ENCODE measurements at places on chromosomes 7 and 10. TPM values are rescaled to one million over a fixed set of nuclear protein-coding genes. Genes with fewer than 3 reads are reported as not detected.

PTPN20 gene
- not detected for total RNA-seq

FRMPD2 gene
- total RNA-seq, result not detected

SHTN1 gene
- total RNA-seq, result 1.4 TPM

ZNF425 gene
- total RNA-seq, result 2.8 TPM

SYNPO2L gene
- 0.18 TPM for total RNA-seq

CRTAC1 gene
- not detected for total RNA-seq

CALHM3 gene
- total RNA-seq, result not detected

OR6B1 gene
- total RNA-seq, result not detected

SPDYE2B gene
- not detected for total RNA-seq

TAS2R4 gene
- total RNA-seq, result 0.28 TPM

OR2A1 gene
- total RNA-seq, result not detected

DNA sequence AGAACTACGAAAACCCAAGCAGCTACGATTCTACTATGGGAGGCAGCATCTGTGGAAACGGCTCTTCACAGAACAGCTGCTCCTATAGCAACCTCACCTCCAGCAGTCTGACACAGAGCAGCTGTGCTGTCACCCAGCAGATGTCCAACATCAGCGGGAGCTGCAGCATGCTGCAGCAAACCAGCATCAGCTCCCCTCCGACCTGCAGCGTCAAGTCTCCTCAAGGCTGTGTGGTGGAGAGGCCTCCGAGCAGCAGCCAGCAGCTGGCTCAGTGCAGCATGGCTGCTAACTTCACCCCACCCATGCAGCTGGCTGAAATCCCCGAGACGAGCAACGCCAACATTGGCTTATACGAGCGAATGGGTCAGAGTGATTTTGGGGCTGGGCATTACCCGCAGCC, 81.6 kb upstream of the SAMD8 start:
- no peaks in the 10 kb centered on the region for H3K27me3 ChIP-seq
- DNase-seq, result peak; percentile 78
- H3K4me1 ChIP-seq, result peaks cover 3% of the 10 kb centered on the region
- H3K4me3 ChIP-seq, result no peak overlapping the region
- peak overlapping the region; percentile 7 for H3K27ac ChIP-seq

DNA sequence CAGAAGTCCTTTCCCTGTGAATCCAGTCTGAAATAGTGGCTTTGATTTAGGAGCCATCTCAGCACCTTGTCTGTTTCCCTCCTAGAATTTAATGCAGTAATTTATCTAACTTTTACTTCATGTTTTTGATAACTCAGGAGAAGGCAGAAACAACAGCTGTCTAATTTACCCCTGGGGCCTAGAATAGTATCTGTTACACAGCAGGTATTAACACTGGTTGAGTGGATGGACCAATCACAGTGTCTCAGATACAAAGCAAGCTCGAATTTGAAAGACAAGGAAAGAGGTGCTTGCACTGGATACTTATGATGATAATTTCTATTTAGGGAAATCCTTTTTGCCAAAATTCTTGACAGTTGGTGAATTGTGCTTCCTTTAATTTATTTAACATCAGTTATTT, 23.4 kb downstream of the CHRM2 start:
- no peak overlapping the region for H3K27ac ChIP-seq
- no peak overlapping the region for H3K4me3 ChIP-seq
- no peak for DNase-seq
- peaks cover 41% of the 10 kb centered on the region for H3K36me3 ChIP-seq
- no peaks in the 10 kb centered on the region for H3K27me3 ChIP-seq

DNA sequence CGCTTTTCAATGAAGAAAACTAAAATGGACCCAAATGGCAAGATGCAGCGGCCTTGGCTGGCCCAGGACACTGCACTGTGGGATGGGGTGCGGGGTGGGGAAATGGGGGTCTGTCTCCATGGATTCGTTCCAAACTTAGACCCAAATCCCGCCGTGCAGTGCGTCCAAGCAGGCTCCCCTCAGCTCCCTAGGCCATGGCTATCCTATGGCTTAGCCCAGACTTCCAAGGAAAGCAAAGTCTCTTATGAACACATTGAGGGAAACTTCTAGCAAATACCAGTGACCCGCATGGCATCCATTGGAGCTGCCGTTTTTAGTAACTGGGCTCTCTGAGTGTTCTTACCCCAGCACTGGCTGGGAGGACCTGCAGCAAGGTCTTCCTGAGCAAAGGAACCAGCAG, 122.5 kb downstream of the EBF3 start:
- H3K4me3 ChIP-seq, result no peak overlapping the region
- peaks cover 8% of the 10 kb centered on the region for H3K36me3 ChIP-seq
- H3K4me1 ChIP-seq, result no peaks in the 10 kb centered on the region

- no peaks in the 10 kb centered on the region for H3K36me3 ChIP-seq
- H3K27ac ChIP-seq, result no peak overlapping the region
- no peaks in the 10 kb centered on the region for H3K27me3 ChIP-seq
- H3K4me3 ChIP-seq, result no peak overlapping the region
- no peak for DNase-seq
Measured at GRCh38 chr10:79457256-79457785, 11.9 kb upstream of the ZCCHC24 start.

DNA sequence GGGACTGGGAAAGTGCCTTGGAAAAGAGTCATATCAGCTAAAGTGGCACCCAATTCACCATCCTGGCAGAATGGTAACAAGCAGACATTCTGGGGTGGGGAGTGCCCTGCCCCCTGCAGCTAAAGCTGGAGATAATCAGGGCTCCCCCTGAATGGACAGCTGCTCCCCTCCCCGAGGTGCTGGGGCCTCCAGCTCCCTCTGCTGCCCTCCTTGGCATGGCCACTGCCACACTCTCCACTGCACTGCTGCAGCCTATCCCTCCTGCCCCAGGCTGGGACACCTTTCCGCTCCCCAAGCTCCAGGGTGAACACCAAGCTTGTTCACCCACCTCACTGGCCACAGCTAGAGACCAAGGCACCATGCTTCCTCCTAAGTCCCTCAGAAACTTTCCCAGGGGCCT, 9.8 kb upstream of the PARD3 start:
- DNase-seq, result no peak
- H3K4me1 ChIP-seq, result no peaks in the 10 kb centered on the region
- H3K4me3 ChIP-seq, result no peak overlapping the region
- H3K36me3 ChIP-seq, result no peaks in the 10 kb centered on the region
- H3K27ac ChIP-seq, result no peak overlapping the region

GRCh38 chr7:28135760-28136159, 44.8 kb downstream of the JAZF1 start:
- peaks cover 6% of the 10 kb centered on the region for H3K36me3 ChIP-seq
- no peak overlapping the region for H3K4me3 ChIP-seq
- H3K27me3 ChIP-seq, result no peaks in the 10 kb centered on the region
- DNase-seq, result no peak
- H3K4me1 ChIP-seq, result peaks cover 10% of the 10 kb centered on the region

- DNase-seq, result no peak
- no peak overlapping the region for H3K27ac ChIP-seq
- peaks cover 27% of the 10 kb centered on the region for H3K27me3 ChIP-seq
- no peaks in the 10 kb centered on the region for H3K36me3 ChIP-seq
- H3K4me1 ChIP-seq, result no peaks in the 10 kb centered on the region
Measured at GRCh38 chr7:101795461-101795860, 22.0 kb upstream of the CUX1 start.

DNA sequence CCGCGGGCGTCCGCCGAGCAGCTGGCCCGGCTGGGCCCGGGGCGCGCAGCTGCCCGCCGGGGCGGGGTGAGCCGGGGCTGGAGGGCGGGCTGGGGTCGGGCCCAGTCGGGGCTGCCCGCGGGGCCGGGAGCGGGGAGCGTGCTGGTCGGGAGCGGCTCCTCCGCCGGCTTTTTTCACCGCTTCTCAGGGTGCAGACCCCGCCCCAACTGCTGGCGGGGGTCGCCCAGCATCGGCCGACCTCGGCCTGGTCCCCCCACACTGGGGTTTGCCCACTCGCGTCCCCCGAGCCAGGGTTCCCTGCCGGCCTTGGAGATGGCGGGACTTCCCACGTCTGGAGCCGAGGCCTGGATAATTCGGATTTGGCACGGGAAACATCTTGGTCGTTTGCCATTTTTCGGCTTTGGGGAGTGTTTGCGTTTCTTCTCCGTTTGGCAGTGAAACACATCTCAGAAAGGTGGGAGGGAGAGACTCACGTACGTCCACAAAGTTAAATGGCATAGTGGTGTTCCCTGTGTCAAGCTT, 432 bp downstream of the TMEM248 start:
- H3K4me1 ChIP-seq, result no peaks in the 10 kb centered on the region
- peak overlapping the region; percentile 50 for H3K4me3 ChIP-seq
- H3K27me3 ChIP-seq, result no peaks in the 10 kb centered on the region
- DNase-seq, result peak; percentile 52

- no peaks in the 10 kb centered on the region for H3K4me1 ChIP-seq
- DNase-seq, result no peak
- no peaks in the 10 kb centered on the region for H3K36me3 ChIP-seq
- H3K27ac ChIP-seq, result no peak overlapping the region
- peaks cover 47% of the 10 kb centered on the region for H3K27me3 ChIP-seq
Measured at GRCh38 chr7:29567174-29567573, 3.5 kb downstream of the PRR15 start.

DNA sequence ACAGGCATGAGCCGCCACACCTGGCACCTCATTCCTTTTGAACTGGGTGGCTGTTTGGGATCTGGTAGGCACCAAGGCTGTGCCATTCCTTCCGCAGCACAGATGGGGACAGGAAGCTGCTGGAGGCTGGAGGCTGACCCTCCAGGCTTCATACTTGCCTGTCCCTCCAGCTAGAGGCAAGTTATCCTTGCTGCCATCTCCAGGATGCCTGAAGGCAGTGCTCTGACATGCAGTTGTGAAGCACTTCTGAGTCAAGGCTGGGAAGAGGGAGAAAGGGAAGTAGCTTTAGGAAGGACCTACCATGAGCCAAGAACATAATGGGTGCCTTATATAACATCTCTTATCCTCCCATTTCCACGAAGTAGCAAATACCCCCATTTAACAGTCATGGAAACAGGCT, 9.5 kb downstream of the MARVELD1 start:
- no peak overlapping the region for H3K4me3 ChIP-seq
- no peak overlapping the region for H3K27ac ChIP-seq
- DNase-seq, result no peak
- H3K4me1 ChIP-seq, result peaks cover 16% of the 10 kb centered on the region

DNA sequence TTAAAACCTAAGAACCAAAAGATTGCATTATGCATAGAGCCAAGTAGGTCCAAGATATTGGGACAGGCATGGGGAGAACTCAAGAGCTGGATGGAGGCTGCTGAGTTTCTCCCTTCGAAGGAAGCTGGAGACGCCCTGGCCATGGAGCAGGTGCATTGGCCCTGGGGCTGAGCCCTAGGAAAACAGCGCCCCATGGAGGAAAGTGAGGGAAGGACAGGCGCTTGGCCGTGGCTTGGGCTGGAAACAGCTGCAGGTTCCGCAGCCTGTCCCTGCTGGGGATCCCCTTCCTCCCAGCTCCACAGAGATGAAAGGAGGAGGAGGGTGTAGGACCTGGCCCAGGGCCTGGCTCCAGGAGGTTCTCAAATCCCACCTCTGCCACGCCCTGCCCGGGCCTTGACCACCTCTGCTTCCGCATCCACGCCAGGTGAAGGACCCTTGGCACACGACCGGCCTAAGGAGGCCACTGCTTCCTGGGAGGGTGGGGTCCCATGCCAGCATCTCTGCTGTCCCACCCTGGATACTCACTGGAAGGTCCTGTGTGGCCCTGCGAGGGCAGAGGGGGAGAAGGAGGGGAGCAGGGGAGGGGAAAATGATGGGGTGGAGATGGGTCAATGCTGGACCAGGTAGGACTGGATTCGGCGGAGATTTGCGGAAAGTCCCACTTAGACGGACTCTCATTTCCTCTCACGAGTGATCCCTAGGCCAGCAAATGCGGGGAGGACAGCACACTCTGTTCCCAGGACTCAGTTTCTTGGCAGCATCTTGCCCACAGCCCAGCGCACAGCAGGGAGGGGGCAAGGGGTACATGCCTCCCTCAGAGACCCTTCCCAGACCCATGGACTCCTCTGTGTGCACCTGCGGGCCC, 258.6 kb upstream of the TCERG1L start:
- H3K27me3 ChIP-seq, result no peaks in the 10 kb centered on the region
- H3K4me3 ChIP-seq, result no peak overlapping the region
- no peaks in the 10 kb centered on the region for H3K36me3 ChIP-seq
- DNase-seq, result no peak
- no peaks in the 10 kb centered on the region for H3K4me1 ChIP-seq
- H3K27ac ChIP-seq, result no peak overlapping the region

DNA sequence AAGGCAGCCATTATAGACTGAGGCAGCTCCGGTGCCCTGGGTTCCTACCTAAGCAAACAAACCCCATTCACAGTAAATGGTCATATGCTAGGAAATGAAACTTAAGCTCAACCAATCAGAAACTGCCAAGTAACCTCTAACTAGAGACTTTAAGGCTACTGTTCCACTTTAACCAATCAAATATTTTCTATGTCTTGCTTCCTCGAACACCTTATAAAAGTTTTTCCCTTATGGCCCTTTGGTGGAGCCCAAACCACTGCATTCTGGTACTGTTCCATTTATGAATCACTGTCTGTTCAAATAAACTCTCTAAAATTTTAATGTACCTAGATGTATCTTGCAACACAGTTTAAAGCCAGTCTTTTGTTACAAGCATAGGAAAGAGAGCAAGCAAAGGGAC, 361.1 kb downstream of the HGF start:
- DNase-seq, result peak; percentile 23
- H3K27me3 ChIP-seq, result no peaks in the 10 kb centered on the region
- no peak overlapping the region for H3K27ac ChIP-seq
- no peak overlapping the region for H3K4me3 ChIP-seq
- H3K36me3 ChIP-seq, result no peaks in the 10 kb centered on the region

- no peak overlapping the region for H3K4me3 ChIP-seq
- H3K27me3 ChIP-seq, result no peaks in the 10 kb centered on the region
- no peak for DNase-seq
- no peak overlapping the region for H3K27ac ChIP-seq
- H3K36me3 ChIP-seq, result no peaks in the 10 kb centered on the region
Measured at GRCh38 chr7:158810846-158811245, 18.5 kb downstream of the ESYT2 start.

- H3K4me3 ChIP-seq, result peak overlapping the region; percentile 44
- no peak overlapping the region for H3K27ac ChIP-seq
- H3K36me3 ChIP-seq, result peaks cover 2% of the 10 kb centered on the region
- peaks cover 4% of the 10 kb centered on the region for H3K4me1 ChIP-seq
Measured at GRCh38 chr10:63265683-63266235, 132.6 kb downstream of the NRBF2 start.

- no peaks in the 10 kb centered on the region for H3K27me3 ChIP-seq
- no peaks in the 10 kb centered on the region for H3K36me3 ChIP-seq
- DNase-seq, result no peak
- no peak overlapping the region for H3K27ac ChIP-seq
- H3K4me3 ChIP-seq, result no peak overlapping the region
- no peaks in the 10 kb centered on the region for H3K4me1 ChIP-seq
Measured at GRCh38 chr7:54354436-54354835, 187.7 kb upstream of the VSTM2A start.

Measured in IMR-90 (cell line).